ENCODE measurements at places on chromosomes 5 and 9.

DNA sequence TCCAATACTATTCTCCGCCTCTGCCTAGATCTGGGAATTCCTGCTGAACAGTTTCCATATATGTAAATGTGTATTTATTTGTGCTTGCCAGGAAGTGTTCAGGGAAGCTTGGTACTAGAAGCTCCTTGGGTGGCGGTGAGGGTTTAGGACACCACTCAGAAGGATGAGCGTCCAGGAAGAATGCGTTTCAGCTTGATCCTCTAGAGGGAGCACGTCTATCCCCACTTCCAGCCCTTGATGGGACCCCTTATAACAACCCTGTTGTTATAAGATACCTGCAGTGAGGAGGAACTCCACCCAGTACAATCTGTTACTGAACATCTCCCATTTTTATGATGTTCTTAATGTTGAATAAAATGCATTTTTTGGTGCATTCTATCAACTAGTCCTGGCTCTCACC is 88.9 kb downstream of the CYFIP2 start:
- peak; percentile 50 for DNase-seq

DNA sequence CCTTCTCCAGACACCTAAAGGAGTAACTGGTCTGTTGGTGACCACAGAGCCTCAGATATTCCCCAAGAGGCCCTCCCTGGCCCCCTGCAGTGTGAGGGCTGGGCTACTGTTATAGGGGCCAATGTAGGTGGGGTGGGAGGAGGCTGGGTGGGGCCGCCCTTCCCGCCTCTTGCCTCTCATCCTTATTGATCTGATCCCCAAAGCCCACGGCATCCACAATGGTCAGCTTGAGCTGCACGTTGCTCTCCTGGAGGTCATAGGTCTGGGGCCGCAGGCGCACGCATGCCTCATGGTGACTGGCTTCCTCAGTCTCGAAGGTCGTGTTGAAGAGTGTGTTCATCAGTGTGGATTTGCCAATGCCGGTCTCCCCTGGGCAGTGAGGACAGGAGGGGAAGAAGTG is 13.0 kb downstream of the SEPTIN8 start:
- no peak for DNase-seq

DNA sequence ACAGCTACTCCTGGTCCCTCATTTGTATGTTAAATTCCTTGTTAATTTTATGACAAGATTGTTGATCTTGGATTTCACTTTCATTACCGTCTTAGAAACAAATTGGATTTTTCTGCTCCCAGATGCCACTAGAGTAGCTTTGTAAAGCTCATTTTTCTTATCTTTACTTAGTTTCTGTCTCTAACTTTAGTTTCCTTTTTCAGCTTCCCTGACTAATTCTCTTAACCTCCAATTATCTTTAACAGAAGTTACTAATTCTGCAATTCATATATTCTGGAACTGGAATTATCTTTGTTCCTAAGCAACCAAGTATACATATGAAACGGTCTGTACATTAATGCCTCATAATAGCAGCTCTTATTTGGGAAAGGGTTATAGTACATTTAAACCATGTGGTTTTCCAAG is 16.7 kb downstream of the ITGA1 start:
- DNase-seq, result no peak

DNA sequence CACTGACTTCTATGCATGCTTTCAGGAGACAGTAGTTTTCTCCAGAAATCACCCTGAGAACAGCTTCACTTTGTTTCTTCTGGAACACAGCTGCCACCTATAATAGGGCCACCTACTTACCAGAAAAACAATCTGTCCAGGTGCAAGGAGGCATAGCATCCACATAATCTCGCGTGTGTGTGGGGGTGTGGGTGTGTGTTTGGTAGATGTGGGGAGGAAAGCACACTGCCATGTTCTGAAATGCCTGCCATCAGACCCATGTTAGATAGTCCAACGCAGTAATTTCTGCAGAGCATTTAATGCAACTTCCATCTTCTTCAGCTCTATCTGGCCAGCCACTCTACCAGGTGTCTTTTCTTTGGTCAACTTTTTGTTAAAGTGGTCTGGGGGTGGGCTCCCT is 102.9 kb downstream of the ACER2 start:
- no peak for DNase-seq

GRCh38 chr5:72074251-72074650 is 33.0 kb upstream of the MAP1B start:
- DNase-seq, result no peak

DNA sequence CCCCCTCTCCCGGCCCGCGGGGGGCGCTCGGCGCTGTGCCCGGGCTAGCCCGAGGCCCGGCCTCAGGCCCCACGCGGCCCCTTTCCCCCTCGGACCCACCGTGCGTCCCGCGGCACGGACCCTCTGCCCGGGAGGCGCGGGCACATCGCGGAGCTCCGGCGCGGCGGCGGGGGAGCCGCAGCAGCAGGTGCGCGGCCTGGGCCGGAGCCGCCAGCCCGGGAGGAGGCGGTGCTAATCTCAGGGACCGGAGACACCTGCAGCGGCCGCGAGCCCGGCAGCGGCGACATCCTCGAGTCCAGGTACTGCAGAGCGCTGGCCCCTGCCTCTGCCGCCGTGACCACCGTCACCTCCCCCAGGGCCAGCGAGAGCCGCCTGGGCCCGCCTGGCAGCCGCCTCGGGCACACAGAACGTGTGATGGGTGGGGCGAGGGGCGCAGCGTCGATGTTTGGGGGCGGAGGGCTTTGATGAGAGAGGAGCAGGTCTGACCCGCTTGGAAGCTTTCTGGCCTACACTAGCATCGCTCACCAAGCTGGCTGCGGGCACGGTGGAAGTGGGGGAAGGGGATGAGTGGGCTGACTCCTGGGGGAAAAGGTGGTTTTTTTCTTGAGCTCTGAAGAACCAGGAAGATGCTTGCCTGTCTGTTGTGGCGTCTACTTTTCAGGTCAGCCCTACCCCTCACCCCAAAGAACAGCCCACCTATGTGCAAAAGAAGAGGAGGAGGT is 524 bp downstream of the CYFIP2 start:
- peak; percentile 81 for DNase-seq

DNA sequence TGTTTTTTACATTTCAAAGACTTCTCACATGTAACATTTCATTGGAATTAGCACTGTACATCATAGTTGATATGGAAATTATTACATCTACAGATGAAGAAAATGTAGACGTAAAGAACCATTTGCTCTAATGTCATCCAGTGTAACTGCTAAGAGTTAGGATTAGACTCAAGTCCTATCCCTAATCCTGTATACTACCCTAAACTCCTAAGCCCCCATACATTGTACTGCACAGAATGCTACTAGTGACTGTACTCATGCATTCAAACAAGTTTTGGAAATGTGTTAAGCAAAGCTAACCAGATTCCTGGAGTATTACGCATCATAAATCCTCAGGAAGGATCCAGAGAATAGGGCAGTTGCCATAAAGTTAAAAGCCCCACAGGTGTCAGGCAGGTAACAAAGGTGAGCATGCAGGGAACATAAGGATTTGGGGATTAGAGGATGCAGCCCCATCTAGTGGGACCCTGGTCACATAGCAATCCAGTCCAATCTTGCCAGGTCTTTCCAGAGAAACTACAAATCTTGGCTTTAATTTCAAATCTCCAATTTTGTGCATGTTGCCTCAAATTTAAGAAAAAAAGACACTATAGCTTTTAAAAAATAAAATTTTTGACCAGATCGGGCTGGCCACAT is 32.0 kb downstream of the HAVCR1 start:
- DNase-seq, result peak; percentile 48

GRCh38 chr5:139022528-139022927 is 147.4 kb upstream of the LRRTM2 start:
- DNase-seq, result no peak

- DNase-seq, result no peak
These were observed 21.7 kb downstream of the TCF7 start for GRCh38 chr5:134136221-134136631.

DNA sequence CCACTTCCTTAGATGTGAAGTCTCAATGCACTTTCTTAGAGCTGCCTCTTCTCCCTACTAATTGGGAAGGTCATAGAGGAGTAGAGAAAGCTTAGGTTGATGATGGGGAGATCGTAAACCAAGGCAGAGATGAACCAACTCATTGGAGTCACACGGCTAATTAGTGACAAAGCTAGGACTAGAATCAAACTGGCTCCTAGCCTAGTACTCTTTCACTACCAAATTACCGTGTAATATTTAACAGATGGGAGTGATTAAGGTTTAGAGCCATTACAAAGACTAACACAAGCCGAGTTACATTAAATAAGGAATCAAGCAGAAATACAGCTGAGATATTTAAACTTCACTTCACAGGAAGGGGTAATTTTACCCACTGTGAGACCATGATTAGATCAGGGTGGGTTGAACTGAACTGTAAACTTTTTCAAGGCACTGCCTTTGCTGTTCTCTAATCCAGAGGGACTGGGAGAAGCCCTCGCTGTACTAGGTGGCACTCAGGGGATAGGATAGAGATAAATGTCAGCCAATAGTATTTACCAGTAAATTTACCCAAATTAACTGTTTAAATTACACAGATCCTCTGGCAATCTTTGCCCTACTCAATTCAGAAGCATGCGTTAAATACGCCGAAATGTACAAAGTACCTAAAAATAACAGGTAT is 166.4 kb upstream of the PIK3R1 start:
- no peak for DNase-seq

DNA sequence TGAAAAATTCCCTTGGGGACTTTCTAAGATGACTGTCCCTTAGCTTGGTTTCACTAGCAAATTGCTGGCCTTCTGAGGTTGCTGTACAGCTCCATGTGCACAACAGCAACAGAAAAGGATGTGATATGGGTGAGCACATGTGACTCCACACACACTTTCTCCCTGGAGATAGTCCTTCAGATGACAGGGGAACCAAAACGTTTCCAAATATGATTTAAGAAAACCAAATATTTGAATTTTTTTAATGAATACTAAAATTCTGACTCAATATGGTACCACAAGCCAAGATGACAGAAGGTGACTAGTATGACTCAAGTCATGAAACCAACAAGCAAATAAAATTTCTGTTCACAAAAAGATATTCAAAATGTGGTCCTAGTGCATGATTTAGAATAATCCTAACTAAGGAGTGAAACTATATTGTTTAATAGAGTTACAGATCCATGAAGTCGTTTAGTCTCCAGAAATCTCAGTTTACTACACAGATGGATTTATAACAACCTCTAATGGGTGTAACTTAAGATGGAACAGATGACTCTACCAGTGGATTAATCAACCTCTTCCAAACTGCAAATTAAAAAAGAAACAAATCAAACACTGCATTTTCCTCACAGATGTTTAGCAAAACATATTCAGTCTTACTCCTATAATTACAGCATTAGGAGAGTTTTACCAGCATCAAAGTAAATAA is 144.8 kb upstream of the PIK3R1 start:
- DNase-seq, result no peak

DNA sequence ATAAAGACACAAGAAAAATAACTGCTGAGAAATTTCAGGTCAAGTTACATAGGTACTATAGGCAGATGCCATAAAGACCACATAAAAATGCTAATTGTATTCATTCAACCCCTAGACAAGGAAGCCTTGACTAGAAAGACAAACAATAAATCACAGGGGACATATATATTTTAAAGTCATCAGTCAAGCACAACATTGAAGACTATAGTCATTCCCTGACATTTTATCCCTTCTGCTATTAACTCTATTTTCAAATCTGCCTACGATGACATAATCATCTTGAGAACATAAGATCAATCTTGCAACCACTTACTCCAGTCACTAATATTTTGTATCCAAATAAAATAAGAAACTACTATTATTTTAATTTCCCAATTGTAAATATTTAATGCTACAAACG is 38.3 kb downstream of the FAM13B start:
- no peak for DNase-seq

- no peak for DNase-seq
These were observed 15.7 kb downstream of the SQSTM1 start for GRCh38 chr5:179836225-179837019.

DNA sequence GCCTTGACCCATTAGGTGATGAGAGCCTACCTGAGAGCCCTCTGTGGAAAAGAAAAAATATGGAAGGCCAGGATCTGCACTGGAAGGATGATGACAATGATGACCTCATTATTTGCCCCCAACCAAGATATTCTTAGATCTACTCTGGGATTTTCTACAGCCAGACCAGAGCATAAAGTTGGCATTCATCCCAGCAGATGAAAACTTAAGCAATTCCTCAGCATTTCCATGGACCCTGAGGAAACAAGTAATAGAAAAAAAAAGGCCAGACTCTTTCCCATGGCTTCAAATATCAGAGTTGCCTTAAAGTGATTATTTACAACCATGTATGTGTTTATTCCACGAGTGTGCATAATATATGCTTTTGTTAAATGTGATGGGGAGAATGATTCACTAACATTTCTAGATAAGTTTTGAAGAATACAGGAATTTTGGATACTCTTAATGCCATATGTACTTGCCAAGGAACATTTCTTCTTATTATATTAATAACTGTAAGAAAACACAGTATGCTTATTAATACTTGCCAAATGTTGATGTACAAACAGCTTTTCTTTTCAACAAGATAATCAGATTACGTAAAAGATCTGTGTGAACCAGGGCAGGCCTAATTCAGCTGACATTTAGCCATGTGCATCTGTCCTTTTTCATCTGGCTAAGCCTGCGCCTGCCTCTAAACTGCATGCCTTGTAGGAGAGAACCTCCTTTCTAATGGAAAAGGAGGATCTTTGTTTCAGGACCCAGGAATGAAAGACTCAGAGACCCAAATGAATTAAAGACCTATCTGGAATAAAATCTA is 94.8 kb downstream of the ARRDC3 start:
- DNase-seq, result no peak

GRCh38 chr9:77876091-77876490 is 155.5 kb downstream of the GNAQ start:
- DNase-seq, result no peak

DNA sequence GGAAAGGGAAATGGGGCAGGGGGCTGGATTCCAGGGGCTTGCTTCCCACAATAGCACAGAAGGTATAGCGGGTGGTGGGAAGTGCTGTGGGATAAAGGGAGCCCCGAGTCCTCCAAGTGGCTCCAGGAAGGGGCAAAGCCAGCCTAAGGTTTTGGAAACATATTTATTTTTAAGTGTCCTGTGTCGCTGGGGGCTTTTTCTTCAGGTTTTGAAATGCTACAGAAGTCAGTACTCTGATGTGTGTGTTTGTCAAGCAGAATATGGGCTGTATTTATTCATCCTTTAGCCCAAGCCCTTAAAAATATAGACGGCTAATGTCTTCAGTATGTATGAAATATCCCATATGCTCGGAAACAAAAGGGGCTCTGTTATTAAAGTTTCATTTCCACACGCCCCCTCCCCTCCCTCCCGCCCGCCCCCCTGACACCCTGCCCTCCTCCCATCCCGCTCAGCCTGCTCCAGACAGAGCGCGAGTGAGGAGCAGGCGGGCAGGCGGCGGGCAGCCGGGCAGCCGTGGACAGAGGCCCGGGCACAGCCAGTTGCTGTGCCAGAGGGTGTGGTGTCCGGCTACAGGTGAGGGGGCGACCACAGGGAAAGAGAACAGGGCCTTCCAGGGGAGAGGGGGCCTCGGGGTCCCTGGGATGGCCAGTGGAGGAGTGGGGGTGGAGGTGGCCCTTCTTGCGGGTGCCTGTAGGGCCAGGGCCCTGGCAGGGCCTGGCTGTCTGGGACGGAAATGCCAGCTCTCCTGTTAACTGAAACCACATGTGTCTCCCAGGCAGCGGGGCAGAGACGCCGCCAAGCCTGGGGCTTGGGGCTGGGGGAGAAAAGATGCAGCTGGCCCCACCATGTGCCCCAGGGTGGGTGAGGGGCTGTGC is 39.6 kb upstream of the SYNPO start:
- no peak for DNase-seq
